M059J (cell line): ENCODE measurements at places on chromosomes 11 and 22.

GRCh38 chr11:132941761-132942160 lies 590.5 kb downstream of the OPCML start:
- no peak for DNase-seq

DNA sequence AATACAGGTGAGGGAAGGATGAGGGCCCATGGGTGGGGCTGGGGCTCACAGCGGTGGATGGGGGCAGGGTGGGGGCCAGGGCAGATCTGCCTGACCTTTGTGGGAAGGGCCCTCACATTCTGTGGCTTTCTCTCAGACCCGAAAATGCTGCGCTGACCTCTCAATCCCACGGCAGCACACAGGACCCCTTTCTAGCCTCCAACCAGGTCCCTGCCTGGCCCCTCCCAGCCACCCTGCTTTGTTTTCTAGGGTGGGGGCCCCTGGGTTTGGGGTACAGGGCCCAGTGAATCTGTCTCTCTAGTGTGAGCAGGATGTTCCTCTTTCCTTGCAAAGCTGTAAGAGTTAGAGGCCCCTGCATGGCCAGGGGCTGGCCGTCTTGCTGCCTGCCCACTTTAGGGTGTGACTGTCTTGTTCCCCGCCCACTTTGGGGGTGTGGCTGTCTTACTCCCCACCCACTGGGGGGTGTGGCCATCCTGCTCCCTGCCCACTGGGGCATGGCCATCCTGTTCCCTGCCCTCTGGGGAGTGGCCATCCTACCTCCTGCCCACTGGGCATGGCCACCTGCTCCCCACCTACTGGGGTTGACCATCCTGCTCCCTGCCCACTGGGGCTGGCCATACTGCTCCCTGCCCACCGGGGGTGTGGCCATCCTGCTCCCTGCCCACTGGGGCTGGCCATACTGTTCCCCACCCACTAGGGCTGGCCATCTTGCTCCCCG lies 11.5 kb downstream of the PARVG start:
- no peak for DNase-seq

DNA sequence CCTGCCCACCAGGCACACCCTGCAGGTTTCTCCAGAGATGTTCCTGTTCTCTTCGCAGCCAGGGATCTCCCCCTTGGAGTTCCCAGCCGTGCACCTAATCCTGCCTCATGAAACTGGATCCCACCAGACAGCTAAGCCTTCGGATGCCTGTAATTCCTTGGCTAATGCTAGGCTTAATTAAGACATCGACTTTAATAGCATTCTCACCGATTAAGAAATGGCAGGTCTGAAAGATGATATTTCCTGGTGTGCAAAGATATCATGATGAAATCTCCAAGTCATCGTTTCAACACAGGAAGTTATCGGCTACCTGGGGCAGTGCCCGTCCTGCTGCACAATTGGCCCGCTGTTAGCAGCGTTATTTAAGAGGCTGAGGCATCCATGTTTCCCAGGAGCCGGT lies 41.5 kb upstream of the CCND1 start:
- no peak for DNase-seq

DNA sequence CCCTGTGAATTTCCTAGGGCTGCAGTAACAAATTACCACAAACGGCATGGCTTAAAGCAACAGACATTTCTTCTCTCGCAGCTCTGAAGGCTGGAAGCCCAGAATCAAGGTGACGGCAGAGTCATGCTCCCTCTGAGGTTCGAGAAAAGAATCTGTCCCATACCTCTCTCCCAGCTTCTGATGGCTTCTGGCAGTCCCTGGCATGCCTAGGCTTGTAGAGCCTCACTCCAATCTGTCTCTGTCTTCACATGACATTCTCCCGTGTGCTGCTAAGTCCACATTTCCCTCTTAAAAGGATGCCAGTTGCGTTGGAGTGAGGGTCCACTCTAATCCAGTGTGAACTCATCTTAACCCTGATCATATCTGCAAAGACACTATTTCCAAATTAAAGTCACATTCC lies 116.2 kb downstream of the NECTIN1 start:
- DNase-seq: no peak

DNA sequence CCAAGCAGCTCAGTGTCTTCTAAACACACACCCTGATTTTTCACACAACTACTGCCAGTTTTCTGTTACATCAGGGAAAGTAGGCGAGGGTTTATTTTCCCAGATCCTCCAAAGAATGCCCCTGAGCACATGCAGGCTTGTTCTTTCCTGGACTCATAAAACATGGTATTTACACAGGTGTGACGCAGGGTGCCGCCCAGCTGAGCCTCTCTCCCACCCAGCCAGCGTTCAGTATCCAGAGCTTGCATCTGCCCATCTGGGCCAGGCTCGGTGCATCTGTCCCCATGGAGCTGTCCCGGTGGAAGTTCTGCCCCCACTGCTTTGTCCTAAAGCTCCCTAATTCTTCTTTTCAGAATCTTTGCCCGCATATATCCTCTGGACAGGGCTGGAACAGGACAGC lies 44.8 kb upstream of the ISX start:
- no peak for DNase-seq

GRCh38 chr11:44760477-44760872 lies 33.7 kb downstream of the TSPAN18 start:
- no peak for DNase-seq

GRCh38 chr22:17754233-17754925 lies 19.9 kb downstream of the BID start:
- DNase-seq: no peak

GRCh38 chr11:108512708-108513107 lies 14.5 kb upstream of the POGLUT3 start:
- no peak for DNase-seq
